ENCODE measurements at places on chromosomes 7 and 10.

GRCh38 chr10:49691588-49691987, 12.1 kb downstream of the C10orf53 start:
- DNase-seq: no peak

GRCh38 chr10:24513155-24513554, 210.5 kb downstream of the ARHGAP21 start:
- no peak for DNase-seq

- no peak for DNase-seq
Observed at GRCh38 chr10:127984945-127985344, 78.0 kb downstream of the PTPRE start.

DNA sequence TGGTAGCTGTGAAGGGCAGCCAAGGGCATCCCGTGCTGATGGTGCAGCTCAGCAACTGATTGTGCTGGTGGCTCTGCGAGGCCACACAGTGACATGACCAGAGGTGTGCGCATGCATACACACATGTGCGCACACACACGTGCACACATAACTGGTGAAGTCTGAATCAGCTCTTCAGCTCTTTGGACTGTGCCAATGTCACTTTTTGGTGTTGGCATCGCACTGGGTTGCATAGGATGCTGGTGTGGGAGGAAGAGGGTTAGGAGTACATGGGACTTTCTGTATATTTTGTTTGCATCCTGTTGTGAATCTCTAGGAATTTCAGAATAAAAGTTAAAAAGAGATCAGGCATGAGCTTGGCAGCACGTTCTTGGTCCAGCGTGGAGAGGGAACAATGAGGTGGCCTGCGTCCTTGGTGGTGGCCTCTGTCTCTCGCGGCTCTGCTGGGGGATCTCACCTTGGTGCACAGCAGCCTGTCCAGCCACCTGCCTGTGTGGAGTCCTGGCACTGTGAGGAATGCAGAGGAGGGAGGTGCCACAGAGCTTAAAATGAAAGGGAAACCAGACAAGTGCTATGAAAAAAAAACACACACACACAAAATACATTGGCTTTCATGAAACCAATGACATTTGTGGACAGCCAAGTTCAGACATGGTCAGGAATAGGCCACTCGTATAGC, 124.0 kb downstream of the TRRAP start:
- no peak for DNase-seq

GRCh38 chr10:87920538-87920937, 57.1 kb downstream of the PTEN start:
- no peak for DNase-seq

DNA sequence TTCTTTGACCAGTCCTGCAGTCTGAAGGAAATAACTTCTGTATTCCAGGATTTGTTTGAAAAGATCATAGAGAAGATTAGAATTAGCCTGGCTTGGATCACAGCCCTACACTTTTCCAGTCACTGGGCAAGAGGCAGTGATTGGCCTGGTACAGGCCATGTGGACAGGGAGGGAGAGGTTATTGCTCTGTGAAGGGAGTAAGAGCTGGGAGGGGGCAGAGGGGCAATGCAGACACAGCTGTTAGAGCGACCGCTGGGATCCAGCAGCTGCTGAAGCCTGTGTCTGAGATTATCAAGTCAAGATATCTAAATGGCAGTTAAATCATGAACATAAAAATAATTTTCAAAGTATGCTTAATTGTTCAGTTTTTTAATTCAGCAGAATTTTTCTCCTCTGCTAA, 257.3 kb downstream of the SDK1 start:
- no peak for DNase-seq

GRCh38 chr7:14016950-14017349, 27.5 kb upstream of the ETV1 start:
- DNase-seq: no peak

DNA sequence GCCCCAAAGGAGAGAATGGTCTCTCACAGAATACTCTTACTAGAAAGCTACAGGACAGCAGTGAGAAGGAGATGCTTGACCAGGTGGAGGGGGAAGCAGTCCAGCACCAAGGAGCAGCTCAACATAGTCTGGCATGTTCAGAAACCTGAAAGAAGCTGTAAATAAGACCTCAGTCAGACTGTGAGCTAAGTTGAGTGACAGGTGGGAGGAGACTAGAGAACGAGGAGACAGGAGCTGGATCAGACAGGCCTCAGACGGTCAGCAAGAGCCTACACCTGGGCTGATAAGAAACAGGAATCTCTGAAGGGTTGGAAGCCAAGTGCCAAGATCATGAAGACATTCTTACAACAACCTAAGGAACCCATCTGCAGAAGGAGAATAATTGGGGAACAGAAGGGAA, 54.5 kb downstream of the ELMO1 start:
- DNase-seq: no peak

GRCh38 chr7:22821702-22822485, 755 bp downstream of the TOMM7 start:
- no peak for DNase-seq

DNA sequence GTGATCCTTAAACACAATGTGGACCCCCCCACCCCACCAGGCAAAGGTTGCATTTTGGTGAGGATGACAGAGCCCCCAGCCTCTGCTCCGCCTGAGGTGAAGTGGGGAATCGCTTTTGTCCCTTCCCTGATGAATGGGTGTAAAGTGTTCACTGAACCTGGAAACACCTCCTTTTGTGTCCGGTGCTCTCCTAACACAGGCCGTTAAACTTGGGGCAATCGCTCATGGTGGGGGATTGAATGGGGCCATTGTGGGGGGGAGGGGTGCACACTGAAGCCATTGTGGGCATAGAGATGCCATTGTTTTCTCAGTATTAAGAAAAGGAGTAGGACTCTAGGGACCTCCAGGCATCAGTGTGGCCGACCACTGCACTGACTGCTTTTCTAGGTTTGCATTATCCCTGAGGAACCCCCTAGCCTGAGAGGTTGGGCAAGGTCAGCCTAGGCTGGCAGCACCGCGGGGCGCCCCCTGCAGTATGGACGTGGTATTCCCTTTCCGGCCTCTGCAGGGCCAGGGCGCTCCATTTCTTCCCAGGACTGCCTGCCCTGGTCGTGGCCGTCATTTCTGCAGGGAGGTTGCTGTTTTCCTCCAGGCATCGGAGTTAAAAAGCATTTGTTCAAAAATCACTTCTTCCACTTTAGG, 158.3 kb downstream of the TCF7L2 start:
- DNase-seq: no peak

DNA sequence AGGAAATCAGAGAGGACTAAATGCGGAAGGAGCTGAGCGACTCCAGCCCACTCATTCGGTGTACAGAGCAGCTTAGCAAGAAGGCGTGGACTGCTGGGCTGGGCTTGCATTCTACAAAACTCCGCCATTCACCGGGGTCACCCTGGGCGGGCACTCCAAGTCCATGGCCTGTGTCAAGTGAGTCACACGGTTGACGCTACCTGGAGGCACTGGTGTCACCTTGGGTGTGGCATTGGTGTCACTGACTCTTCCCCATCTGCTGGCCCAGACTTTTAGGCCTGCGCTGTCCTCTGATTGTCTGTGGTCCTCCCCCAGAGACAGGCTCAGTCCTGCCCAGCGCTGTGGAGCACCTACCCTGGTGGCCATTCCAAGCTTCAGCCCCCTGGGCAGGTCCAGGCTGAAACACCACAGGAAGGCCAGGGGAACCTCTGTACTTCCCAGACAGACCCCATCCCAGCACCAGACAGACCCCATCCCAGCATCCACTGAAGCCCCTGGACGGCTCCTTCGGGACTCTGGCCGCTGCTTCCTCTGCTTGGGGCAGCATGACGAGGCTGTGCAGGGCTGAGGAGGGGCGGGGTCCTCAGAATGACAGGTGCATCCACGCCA, 30.6 kb upstream of the CNPY1 start:
- no peak for DNase-seq

GRCh38 chr10:128744092-128744491, 617.9 kb upstream of the MKI67 start:
- DNase-seq: no peak

DNA sequence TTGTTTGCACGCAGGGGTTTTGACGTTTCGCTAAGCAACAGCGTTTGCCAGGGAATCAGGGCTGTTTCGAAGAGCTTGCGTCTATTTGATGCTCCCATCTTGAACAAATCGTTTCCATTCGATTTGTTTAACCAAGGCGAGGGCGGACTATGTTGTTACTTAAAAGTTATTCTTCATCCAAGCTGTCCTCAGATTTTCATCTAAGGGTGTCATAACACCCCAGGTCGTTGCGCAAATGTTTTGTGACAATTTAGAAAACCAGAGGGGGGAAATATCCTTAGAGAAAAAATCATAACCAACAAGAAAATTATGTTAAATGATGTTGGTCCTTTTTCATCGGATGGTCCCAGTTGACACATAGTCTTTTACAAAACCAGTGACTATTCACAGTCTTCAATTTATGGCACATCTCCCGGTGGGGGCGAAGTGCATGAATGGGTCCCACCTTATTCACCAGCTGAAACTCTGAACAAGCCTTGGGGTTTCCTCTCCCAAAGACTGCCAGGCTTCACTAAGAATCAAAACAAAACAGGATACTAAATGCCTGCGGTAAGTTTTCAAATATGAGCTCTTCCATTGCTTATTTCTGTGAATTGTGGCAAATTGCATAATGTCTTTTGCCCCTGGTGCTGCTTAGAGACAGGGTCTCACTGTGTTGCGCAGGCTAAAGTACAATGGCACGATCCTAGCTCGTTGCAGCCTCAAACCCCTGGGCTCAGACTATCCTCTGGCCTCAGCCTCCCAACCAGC, 109.9 kb downstream of the REEP3 start:
- DNase-seq: no peak

GRCh38 chr7:150901160-150902035, 49.1 kb downstream of the AOC1 start:
- no peak for DNase-seq

DNA sequence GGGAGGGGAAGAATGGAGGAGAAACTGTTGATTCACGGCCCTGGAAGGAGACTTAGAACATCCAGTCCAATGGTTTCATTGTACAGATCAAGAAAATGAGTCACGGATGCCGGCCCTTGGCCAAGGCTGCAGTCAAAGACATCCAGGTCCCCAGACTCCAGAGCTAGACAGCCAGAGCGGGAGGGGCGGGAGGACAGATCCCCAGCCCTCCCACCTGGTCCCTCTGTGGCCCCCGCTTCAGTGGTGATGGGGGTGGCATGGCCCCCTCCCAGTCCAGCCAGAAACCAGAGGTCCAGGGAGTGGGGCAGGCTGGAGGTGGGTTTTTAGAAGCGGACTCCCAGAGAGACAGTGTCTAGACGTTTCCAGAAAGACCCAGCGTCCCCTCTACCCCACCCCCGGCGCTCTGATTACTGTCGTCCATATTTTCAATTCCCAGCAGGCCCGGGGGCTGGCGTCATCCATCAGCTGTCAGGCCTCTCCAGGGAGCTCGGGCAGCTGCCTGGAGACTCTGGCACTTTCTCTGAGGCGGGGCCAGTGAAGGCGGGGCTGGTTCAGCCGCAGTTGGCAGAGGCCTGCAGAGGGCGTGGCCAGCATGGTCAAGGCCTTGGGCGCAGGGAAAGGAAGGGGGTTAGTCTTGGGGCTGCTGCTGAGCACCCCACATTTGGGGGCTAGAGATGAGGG, 8.0 kb upstream of the HSPB1 start:
- no peak for DNase-seq

DNA sequence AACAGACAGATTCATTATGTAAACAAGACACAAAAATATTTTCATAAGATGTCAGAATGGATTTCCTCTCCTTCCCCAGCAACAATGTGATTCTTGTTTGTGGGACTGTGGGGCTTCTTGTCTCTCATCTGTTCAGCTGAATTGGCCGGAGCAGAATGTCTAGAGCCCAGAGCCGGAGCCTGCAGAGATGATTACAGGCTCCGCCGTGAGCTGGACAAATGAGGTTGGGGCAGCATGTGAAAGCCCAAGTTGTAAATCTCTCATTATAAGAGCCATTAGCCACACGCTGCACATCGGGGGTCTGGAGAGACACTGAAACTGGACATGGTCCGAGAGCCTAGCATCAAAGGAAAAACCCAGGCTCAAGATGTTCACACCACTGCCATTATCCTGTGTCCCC, 137.0 kb upstream of the ADAM12 start:
- DNase-seq: no peak

Measured in stimulated activated CD8-positive, alpha-beta memory T cell treated with anti-CD3 and anti-CD28 coated beads, Interleukin-12 subunit alpha, Interleukin-12 subunit beta, amount 100 ng/mL, for 1 hour (primary cell).